ENCODE measurements at places on chromosomes 1 and 21.

DNA sequence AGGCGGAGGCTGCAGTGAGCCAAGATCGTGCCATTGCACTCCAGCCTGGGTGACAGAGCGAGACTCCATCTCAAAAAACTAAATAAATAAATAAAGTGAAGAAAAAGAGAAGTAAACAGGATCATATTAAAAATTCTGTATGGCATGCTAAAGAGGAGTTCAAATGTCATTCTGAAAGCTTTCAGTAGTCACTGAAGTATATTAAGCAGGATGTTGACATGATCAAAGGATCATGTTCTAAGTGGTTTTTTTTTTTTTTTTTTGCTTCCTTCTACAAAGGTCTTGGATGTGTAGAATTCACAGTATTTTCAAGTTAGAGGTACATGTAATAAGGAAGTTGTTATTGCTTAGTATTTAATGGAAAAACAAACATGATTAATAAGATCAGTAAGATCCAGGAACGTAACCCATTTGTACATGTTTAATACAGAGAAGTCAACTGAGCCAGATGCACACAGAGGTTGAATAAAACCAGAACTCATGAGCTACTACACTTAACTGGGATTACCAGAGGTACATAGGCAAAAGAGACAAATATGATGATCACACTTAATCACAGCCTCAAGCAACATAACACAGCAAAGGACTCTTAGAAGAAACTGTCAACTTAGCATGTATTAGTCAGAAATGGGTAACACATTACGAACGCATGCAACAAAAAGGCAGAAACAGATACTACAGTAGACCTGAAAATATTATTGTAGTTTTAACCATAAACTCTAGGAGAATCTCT, 12.2 kb downstream of the CDC42BPA start:
- DNase-seq, result no peak
- no peak overlapping the region for H3K27ac ChIP-seq
- H3K27me3 ChIP-seq, result no peaks in the 10 kb centered on the region
- H3K4me1 ChIP-seq, result peaks cover 13% of the 10 kb centered on the region

- no peaks in the 10 kb centered on the region for H3K27me3 ChIP-seq
- H3K27ac ChIP-seq, result peak overlapping the region; percentile 77
- DNase-seq, result no peak
- peaks cover 22% of the 10 kb centered on the region for H3K4me1 ChIP-seq
- H3K36me3 ChIP-seq, result peaks cover 35% of the 10 kb centered on the region
Observed at GRCh38 chr1:26887125-26887524, 3.0 kb downstream of the GPN2 start.

- no peak overlapping the region for H3K4me3 ChIP-seq
- DNase-seq, result no peak
- H3K36me3 ChIP-seq, result no peaks in the 10 kb centered on the region
- peaks cover 4% of the 10 kb centered on the region for H3K27me3 ChIP-seq
- no peaks in the 10 kb centered on the region for H3K4me1 ChIP-seq
Observed at GRCh38 chr1:17762313-17762712, 7.2 kb downstream of the ACTL8 start.

GRCh38 chr21:26941421-26941820, 25.5 kb downstream of the ADAMTS5 start:
- H3K36me3 ChIP-seq, result peaks cover 5% of the 10 kb centered on the region
- no peak overlapping the region for H3K27ac ChIP-seq
- no peak for DNase-seq
- peaks cover under 1% of the 10 kb centered on the region for H3K27me3 ChIP-seq

DNA sequence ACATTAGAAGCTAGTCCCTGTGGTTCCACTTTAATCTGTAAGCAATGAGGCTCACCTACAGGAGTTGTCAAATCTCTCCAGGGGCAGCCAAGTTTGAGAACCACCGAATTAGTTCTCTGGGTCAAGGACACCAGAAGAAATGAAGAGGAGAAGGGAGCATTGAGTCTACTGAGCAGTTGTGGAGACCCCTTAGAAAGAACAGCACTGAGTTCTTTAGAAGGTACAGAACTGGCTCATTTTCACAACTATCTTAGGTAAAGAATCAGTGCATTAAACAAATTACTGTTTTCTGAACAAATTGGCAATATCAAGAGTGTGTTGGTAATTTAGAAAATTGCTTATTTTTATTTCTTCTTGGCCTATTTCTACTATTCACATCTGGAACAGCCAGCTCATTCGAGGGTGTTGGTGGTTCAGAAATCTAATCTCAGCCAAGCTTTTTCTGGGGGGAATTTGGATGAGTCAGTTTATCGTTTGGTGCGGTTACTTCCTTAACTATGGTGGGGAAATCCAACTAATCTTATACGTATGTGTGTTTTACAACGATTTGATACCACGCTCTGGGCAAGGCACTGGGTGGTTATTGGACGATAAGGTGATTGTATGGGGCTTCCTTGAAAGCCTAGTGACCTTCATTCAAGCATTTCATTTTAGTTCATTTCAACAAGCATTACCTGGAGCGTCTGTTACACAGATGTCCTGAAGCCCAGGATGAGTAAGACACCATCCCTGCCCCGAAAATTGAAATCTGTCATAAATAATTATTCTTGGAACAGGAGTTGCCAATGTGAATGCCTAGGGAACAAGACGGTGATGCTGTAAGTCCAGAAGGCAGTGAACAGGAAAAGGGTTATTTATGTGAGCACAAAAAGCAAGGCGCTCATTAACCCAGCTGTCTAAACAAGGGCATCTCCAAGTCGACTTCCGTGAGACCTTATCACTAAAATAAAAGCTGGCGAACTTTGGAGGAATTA, 52.0 kb upstream of the TMPRSS2 start:
- no peaks in the 10 kb centered on the region for H3K27me3 ChIP-seq
- peaks cover 21% of the 10 kb centered on the region for H3K4me1 ChIP-seq
- no peak for DNase-seq

GRCh38 chr1:226204198-226204597, 17.7 kb upstream of the ACBD3 start:
- H3K36me3 ChIP-seq, result no peaks in the 10 kb centered on the region
- no peaks in the 10 kb centered on the region for H3K4me1 ChIP-seq
- no peak for DNase-seq
- no peak overlapping the region for H3K27ac ChIP-seq

DNA sequence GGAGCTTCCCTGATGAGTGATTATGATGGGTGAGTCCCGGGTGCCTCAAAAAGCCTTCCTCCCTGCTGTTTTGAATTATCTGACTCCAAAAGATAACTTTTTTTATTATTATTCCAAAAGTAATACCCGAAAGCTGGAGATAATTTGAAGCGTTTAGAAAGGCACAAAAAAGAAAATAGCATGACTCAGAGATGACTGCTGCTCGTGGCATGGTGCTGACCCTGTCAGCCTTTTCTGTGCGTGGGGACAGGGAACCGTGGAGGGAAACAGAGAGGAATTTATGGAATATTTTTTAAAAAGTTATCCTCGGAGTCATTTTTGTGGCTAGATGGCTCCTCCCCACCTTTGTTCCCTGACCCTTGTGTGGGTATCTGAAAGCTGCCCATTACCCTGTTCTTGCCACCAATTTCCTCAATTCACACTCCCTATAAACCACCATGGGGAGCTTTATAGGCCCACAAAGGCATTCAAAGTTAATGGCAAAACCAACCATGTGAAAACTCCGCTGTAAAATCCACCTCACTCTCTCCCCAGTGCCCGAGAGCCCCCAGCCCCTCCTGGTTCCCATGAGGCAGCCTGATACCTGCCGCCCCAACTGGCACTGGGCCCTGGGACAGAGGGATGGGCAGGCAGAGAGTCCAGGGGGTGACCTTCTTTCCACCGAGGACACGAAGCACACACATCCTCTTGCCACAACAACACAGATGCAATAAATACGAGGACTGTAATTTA, 37.5 kb downstream of the IGSF21 start:
- H3K4me3 ChIP-seq, result no peak overlapping the region
- H3K36me3 ChIP-seq, result no peaks in the 10 kb centered on the region
- peaks cover 20% of the 10 kb centered on the region for H3K27me3 ChIP-seq
- DNase-seq, result no peak

Measured in type B pancreatic cell (in vitro differentiated cells).